ENCODE measurements at places on chromosomes 4 and X.

DNA sequence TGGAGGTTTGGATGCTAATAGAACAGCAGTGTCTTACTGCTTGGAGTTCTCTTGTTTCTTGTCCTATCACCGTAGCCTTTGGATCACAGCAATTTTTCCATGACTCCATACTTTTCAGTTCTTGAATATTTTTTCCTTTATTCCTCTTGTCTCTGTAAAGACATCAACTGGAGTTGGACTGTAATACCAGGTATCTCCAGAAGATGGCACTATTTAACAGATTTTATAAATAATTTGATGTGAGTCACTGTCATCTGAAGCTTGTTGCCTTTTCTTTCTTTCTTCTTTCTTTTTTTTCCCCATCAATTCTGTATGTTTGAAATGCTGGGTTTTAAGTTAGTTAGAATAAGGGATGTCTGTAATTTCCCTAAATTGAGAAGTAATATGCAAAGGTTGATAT, 24.1 kb downstream of the HPRT1 start:
- DNase-seq: peak; percentile 53

- DNase-seq: no peak
Measured at GRCh38 chr4:40331101-40331745, 3.9 kb upstream of the CHRNA9 start.

GRCh38 chrX:152819266-152819665, 11.3 kb downstream of the CETN2 start:
- DNase-seq: no peak

DNA sequence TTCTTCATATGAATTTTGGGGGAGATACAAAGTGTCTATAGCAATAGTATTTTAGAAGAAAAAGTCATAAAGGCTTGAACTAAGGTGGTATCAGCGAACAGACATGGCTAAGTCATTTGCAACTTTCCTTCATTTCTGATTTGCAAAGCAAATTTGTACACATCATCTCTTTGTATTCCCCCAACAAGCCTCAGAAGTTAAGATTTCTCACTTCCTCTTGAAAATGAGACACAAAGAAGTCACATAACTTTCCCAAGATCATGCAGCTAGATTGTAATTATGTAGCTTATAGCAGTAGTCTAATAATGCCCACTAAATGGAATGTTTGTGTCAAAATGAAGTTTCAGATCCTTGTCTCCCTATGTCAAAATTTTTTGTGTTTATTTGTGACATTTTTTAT, 709.8 kb upstream of the HS3ST1 start:
- no peak for DNase-seq

DNA sequence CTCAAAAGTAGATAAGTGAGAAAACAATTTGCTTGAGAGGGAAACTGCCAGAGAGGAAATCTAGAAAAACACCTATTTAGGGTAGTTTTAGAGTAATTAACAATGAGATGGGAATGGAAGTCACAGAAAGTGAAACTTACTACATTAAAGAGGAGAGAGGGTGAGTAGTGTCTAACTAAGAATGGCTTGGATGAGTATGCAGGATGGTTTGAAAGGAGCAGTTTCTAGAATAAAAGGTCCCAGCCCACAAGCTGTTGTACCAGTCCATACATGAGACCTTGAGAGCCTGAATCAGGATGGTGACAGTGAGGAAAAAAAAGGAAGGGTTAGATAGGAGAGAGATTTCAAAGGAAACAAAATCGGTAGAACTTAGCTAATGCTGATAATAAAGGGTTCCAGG, 1.3 kb downstream of the GAR1 start:
- peak; percentile 34 for DNase-seq

- DNase-seq: no peak
Measured at GRCh38 chrX:10076765-10077164, 80.0 kb upstream of the CLCN4 start.

DNA sequence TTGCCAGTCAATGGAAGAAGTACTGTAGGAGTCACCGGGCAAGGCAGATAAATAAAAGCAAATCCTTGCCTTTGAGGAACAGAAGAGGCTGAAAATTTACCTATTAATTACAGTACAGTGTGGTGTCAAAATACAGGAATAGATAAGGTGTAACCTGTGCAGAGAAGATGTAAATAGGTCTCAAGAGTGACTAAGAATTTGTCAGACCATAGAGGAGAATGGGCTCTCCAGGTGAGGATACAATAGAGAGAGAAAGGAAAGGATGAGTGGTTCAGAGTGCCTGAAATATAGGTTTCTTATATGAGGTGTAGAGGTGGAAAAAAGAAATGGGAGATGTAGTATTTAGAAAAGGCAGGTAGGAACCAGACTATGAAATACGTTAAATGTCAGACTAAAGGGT, 801 bp upstream of the ZC4H2 start:
- no peak for DNase-seq

Measured in activated CD4-positive, alpha-beta T cell treated with anti-CD3 and anti-CD28 coated beads, Interleukin-2, Interleukin-4, amounts not matched to agents 100 ng/mL and 50 ng/mL, durations not matched to agents 16 hours and 8 hours (primary cell).